ENCODE measurements at places on chromosomes 4 and X.
A peak's percentile ranks its signal among the peaks of the same experiment; 100 is the strongest.

- DNase-seq, result no peak
Observed at GRCh38 chr4:123555807-123556273, 159.2 kb downstream of the SPRY1 start.

DNA sequence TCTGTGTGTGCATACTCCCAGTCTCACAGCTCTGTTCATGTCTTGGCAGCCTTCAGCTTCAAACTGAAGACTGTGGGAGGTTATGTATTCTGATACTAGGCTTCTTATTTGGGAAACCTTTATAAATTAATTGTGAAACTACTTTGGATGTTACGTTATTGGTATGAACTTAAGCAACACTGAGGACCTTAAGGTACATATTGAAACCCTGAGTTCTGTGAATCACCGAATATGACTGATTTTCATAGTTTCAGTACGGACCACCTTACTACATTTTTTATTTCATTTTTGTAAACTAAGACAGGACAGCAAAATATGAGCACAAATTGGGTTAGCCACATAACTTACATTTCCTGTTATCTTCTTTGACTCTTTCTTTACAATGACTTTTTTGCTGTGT lies 498.4 kb downstream of the PDGFC start:
- DNase-seq, result no peak

GRCh38 chr4:78863991-78864390 lies 75.2 kb downstream of the PAQR3 start:
- no peak for DNase-seq

DNA sequence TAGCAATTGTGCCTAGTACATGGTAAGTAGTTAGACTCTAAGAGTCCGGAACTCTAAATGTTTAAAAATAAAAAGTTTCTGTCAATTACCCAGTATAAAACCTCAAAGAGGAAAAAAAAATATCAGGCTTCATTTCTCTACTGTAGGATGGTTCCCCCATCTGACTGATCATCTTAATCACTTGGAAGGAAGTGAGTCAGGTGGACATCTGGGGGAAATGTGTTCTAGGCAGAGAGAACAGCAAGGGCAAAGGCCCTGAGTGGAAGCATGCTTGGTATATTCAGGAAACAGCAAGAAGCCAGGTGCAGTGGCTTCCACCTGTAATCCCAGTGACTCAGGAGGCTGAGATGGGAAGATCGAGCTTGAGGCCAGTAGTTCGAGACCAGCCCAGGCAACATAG lies 2.9 kb upstream of the EIF1AX start:
- no peak for DNase-seq

GRCh38 chrX:66632981-66633380 lies 5.9 kb downstream of the EDA2R start:
- DNase-seq, result no peak

DNA sequence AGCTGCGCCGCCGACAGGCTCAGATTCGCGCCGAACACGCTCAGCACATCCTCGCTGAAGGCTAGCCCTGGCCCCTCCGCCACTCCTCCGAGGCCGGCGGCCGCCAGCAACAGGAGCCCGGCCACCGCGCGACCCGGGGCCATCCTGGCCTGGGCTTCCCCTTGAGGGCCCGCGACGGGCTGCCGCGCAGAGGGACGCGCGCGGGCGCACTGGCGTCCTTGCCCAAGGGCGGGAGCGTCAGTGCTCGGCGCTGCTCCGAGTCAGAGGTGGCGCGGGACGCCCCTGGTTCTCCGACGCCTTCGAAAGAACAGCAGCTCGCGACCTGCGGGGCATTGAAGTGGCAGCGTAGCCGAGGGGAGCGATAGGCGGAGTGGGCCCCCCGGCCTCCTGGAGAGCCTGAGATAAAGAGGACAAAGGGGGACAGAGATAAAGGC lies 745 bp downstream of the SLC39A8 start:
- DNase-seq, result peak; percentile 55

- DNase-seq, result no peak
Observed at GRCh38 chr4:184423003-184423686, 51.2 kb downstream of the IRF2 start.

- DNase-seq, result no peak
Observed at GRCh38 chr4:155143512-155143911, 64.9 kb upstream of the NPY2R start.

GRCh38 chr4:34939073-34939472 lies 1305.2 kb downstream of the ARAP2 start:
- DNase-seq, result no peak

- no peak for DNase-seq
Observed at GRCh38 chr4:180950377-180950776, 1292.8 kb upstream of the TENM3 start.

- DNase-seq, result no peak
Observed at GRCh38 chr4:122845066-122845465, 18.4 kb downstream of the FGF2 start.

DNA sequence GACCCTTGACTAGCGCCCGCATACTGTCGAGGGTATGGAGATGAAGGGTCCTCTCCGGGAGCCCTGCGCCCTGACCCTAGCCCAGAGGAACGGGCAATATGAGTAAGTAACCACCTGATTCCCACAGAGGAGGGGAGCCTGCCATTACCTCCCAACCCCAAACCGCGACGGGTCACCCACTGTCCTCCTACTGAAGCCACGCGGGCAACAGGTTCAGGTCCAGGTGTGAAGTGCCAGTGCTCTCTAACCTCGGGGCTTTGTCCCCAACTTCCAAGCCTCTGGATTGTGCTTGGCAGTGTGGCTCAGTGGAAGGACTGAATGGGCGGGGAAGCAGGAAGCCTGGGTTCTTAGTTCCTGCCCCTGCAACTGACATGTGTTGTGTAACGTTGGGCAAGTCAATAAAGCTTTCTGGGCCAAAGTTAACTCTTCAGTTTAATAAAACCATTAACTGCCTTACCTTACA lies 694 bp downstream of the OCRL start:
- DNase-seq, result no peak

DNA sequence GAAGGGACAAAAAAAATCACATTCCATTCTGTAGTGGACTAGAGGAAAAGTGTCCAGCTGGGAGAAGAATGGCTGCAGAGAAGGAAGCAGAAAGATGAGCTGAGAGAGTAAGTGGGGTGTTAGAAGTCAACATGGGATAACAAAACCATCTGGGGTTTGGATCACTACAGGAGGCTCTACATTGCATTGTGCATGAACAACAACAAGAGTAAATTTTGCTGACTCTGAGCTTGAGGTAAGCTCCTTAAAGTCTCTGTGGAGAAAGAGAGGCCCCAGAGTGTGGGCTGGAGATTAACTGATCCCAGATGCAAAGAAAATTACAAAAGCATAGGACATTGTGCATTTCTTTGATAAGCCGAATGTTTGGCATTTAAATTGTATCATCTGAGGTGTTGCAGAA lies 128.9 kb downstream of the UGT8 start:
- DNase-seq, result no peak

DNA sequence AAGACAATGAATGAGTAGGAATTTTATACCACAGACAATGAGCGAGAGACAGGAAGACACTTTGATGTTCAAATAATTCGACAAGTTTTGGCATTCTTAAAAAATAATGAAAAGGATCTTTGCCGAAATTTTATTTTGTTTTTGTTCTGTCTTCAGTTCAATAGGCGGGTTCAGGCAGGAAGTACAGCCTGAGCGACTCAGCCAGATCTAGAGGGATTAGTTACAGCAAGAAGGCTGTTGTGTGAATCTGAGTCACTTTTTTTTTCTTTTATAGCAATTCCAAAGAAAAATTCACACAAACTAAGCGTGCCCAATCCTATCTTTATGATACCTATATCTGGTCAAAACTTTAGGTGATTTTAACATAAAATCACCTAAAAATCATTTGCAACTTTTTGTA lies 505.4 kb upstream of the FAM241A start:
- DNase-seq, result no peak

DNA sequence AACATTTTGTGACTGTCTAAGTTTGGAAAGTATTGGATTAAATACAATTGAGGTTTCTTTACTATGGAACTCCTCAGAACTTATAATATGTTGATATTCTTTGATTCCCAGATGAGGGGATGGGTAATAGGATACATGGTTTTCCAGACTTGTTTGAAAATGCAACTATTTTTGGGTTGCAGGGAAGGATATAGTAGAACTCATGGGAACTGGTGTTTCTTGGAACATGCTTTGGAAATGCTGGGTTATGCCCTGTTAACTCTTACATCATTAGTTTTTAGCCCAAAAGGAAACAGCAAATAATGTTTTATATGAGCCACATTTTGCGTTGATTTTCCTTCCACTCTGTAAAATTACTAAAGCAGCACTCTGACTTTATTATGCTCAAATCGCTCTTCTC lies 41.9 kb downstream of the HPF1 start:
- no peak for DNase-seq

- DNase-seq, result no peak
Observed at GRCh38 chr4:99179626-99180025, 35.5 kb upstream of the ADH4 start.

GRCh38 chr4:56723659-56724230 lies 42.6 kb upstream of the HOPX start:
- no peak for DNase-seq

GRCh38 chr4:163679189-163679588 lies 184.7 kb downstream of the TMA16 start:
- DNase-seq, result no peak

DNA sequence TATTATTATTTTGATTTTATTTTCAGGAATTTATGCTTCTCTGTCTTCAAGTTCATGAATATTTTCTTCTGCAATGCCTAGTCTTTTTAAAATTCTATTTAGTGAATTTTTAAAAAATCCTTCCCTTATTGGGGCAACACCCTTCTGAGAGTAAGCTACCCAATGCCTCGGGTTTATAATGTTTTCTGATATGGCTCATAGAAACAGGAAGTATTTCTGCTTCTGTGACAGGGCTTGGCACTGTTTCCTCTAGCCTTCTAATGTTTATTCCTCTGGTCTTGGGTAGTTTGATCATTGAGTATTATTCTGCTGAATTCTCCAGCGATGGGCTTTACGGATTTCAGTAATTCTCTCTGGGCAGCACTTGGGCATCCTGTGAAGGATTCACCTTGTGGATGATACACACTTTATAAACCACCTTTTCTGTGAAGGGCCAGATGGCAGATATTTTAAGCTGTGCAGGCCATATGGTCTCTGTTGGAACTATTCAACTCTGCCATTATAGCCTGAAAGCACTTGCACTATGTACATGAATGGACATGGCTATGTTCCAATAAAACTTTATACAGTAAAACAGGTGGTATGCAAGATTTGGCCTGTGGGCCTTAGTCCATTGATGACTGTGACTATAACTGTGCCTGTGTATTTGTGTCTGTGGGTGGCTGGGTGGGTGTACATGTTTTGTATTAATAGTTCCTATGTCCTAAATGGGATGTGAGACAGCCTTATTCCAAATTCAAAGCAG lies 95.9 kb upstream of the FAT1 start:
- DNase-seq, result no peak

- no peak for DNase-seq
Observed at GRCh38 chr4:88010966-88011365, 3.5 kb downstream of the PKD2 start.

- DNase-seq, result no peak
Observed at GRCh38 chr4:147909225-147909624, 177.3 kb downstream of the ARHGAP10 start.

DNA sequence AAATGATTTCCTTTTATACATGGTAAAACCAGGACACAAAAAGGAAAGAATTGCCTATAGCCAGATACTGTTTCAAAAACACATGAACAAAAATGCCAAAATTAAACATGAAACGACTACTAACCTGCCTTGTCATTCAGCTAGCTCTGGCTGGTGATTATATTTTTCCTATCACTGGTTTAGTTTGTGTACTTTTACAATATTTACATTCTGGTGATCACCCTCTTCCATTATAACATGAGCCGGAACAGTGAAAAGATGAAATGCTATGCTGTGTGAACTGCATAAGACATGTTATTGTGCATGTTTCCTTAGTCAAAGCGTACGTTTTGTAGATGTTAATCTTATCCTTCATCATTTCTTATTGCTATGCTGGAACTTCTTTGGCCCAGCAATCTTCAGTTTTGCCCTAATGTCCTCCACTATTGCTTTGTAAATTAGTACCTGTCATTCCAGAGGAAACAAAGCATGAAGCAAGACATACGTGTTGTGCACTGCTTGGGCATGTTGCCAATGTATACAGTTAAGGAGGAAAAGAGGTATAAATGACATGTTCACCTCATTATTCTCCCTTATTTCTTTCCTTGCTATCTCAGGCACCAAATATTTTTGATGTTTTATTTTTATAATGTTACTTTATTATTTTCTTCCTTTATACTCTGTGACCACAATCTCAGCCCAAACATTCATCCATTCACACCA lies 386.3 kb downstream of the ARHGAP24 start:
- DNase-seq, result no peak

DNA sequence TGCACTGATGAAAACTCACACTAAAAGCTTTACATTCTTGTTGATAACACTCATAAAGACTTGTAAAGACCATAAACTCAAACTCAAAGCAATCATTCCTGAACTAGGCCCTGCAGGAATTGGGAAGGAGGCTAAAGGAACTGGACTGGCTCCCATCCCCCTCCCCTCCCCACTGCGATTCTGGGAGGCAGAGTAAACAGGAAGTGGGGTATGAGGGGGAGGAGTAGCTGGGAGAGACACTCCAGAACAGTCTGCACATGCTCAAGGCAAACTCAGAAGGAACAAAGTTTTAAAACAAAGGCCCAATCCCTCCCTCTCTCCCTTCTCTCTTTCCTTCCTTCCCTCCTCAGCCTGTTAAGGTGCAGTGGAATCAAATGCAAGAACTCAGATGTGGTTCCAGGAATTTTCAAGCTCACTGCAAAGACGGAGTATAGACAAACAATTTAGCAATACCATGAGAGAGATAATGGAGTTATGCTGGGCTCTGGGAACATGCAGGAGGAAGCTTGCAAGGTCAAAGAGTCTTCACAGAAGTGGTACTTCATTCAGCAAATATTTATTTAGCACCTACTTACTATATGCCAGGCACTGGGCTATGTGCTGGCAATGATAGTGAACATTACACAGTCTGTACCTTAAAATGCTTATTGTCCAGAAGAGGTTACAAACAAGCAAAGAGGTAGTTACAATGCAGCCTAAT lies 15.9 kb downstream of the MID1IP1 start:
- peak; percentile 27 for DNase-seq

GRCh38 chr4:34850421-34850820 lies 1393.9 kb downstream of the ARAP2 start:
- DNase-seq, result no peak

GRCh38 chr4:124697441-124697840 lies 15.1 kb downstream of the ANKRD50 start:
- DNase-seq, result no peak

DNA sequence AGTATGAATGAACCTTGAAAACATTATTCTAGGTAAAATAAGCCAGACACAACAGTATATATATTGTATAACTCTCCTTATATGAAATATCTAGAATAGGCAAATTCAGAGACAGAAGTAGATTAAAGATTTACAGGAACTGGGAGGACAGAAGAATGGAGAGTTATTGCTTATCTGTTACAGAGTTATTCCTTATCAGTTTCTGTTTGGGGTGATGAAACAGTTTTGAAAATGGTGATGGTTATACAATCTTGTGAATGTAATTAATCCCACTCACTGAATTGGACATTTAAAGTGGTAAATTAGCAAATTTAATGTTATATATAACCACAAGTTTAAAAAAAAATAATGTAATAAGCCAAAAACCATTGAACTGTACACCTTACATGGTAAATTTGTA lies 14.5 kb upstream of the EXOC1 start:
- DNase-seq, result no peak

Data from GDM1 (cell line).